ENCODE measurements at places on chromosomes 11 and 22. TPM values are rescaled to one million over a fixed set of nuclear protein-coding genes. Genes with fewer than 3 reads are reported as not detected.

GRCh38 chr22:23080613-23081290, 10.4 kb downstream of the GNAZ start:
- no peak for DNase-seq

The TRPC6 gene
- not detected for total RNA-seq

DNA sequence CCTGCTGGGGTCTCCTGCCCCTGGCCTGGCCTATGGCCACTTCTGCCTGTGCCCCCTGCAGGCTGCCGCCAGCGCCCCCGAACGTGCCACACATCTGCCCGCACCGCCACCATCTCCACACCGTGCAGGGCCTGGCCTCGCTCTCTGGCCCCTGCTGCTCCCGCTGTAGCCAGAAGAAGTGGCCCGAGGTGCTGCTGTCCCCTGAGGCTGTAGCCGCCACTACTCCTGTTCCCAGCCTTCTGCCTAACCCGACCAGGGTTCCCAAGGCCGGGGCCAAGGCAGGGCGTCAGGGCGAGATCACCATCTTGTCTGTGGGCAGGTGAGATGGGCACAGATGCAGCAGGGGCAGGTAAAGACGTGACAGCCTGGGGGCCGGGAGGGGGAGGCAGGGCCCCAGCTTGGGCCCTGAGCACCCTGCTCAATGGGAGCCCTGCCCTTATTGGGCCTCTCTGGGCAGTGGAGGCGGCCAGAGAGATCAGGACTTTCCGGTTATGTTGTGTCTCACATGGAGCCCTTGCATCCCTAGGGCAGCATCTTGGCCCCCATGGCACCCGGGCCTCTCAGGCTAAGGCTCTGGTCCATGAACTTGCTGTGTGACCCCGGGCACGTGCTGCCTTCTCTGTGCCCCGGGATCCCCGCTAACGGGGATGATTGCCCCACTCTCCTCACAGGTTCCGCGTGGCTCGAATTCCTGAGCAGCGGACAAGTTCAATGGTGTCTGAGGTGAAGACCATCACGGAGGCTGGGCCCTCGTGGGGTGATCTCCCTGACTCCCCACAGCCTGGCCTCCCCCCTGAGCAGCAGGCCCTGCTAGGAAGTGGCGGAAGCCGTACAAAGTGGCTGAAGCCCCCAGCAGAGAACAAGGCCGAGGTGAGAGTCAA, 18.5 kb downstream of the RELT start:
- DNase-seq, result no peak

DNA sequence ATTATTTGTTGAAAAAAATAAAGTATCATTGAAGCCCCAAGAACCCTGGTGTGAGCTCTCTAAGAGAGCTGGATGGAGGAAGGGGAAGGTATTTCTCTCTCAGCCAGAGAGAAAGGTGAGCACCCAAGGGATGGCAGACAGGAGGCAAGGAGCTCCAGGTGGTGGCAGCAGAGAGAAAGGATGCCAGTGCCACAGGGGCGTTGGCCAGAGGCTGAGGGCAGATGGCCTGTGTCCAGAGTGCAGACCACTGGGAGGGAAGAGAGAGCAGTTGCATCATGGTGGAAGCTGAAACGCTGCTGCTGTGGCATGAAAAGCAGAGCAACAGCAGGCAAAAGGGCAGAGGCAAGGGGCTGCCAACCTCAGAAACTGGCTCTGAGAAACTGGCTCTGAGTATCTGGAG, 8.5 kb downstream of the SPON1 start:
- DNase-seq, result no peak

DNA sequence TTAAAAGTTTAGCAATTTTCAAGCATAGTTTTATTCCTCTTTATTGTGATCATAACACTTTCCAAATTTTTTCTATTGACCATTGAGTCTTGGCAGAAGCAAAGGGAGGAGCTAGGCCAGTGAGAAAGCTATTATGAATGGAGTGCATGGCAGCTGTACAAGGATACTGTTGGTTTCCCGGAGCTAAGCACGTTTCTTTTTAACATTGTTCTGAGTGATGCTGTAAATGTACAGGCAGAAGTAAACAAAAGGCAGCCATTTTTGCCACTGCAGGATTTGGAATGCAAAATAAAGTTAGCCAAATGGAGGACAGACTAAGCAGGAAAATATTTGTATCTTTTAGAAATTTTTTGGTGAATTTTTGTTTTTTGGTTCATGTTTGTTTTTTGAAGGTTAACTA, 16.2 kb downstream of the CBL start:
- peak; percentile 64 for DNase-seq

DNA sequence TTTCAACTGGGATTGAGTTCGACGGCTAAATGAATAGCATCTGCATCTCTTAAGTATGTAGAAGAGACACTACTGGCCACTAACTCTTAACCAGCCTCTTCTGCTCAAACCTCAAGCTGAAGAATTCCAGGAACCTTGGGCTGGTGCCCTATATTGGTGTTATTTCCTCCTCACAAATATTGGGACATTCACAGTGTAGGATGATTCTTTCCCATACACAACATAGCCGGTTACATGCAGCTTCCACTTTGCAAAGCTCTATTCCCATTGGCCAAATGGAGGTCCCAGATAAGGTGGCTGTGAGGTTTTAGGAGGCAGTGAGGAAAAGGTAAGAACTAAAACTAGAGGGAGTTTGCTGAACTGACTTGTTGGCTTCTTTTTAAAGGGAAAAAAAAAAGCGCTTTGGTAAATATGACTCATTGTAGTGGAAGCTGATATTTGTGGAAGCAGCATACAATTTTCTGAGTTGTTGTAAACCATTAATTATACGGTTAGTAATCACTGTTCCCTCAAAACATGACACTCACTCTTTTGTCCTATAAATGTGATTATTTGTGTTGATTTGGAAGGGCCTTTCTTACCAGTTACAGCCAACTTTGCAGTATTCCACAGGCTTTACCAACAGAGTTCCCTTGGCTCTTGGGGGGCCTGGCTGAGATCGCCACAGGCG, 17.6 kb downstream of the C22orf31 start:
- peak; percentile 49 for DNase-seq

The PIWIL4 gene
- 0.25 TPM for total RNA-seq

GRCh38 chr22:19937616-19938473, 3.7 kb upstream of the COMT start:
- peak; percentile 41 for DNase-seq

DNA sequence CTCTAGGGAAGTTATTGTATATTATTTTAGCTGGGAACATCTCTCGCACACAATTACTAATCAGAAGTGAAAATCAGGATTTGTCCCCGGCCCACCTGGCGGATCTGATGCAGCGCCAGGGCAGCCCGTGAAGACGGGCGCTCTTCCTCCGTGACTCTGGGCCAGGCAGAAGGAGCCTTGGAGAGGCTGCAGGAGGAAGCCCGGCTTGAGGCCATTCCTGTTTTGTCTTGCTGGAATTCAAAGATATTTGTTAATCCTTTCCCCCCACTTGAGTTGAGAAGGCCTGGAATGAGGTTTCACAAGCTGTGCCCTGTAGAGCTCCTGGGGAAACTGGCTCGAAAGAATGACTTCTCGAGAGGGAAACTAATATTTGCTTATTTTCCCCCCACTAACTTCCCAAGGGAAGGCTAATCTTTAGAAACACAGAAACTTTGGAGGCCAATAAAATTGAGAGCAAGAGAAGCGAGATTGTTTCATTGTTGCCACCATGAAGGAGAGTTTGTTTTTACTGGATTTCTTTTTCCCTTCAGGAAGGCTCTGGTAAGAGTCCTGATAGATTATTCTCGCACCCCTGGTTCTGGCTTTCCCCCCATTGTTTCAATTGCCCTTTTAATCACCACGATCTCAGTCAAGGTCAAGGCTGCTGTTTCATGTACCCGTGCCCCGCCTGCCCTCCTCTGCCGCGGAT, 92.8 kb upstream of the SEPTIN5 start:
- DNase-seq, result peak; percentile 53

- no peak for DNase-seq
Observed at GRCh38 chr11:9642894-9643293, 21.0 kb upstream of the SWAP70 start.

DNA sequence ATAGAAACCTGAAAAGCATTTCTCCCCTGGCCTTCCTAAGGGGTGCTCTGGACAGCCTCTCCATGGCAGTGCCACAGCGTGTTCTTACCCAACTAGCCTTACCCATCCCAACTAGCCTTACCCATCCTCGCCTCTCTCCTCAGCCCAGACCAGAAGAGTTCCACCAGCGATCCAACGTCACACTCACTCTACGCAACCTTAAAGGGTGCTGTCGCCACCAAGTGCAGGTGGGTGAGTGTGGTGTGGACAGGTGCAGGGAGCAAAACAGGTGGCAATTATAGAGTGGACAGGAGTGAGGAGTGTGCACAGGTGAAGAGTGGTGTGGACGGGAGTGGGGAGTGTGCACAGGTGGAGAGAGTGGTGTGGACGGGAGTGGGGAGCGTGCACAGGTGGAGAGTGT, 17.8 kb downstream of the TMEM121B start:
- DNase-seq, result no peak

GRCh38 chr11:85109141-85109540, 518.0 kb downstream of the DLG2 start:
- DNase-seq, result no peak

GRCh38 chr11:113876074-113876797, 864 bp upstream of the USP28 start:
- DNase-seq, result no peak

The GLB1L2 gene
- 0.28 TPM for total RNA-seq

GRCh38 chr22:37062702-37063381, 11.3 kb downstream of the KCTD17 start:
- no peak for DNase-seq

The KRTAP5-9 gene
- total RNA-seq, result 0.30 TPM
